ENCODE measurements at places on chromosomes 13 and 19.

- DNase-seq, result no peak
These were observed 890.1 kb upstream of the PCDH20 start for GRCh38 chr13:62305756-62306155.

GRCh38 chr19:44529536-44529935 is at the start of gene CEACAM20:
Gene CEACAM20, minus strand, starts transcription at chr19:44529675. Its CDS starts 166 bp downstream, at chr19:44529509.
- DNase-seq, result no peak

DNA sequence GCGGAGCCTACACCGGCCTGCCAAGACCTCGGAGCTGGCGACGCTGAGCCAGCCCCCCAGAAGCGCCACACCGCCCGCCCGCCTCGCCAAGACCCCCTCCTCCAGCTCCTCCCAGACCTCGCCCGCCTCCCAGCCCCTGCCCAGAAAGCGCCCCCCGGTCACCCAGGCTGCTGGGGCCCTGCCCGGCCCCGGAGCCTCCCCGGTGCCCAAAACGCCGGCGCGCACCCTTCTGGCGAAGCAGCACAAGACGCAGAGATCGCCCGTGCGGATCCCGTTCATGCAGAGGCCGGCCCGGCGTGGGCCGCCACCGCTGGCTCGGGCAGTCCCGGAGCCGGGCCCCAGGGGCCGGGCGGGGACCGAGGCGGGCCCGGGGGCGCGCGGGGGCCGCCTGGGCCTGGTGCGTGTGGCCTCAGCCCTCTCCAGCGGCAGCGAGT is 10.2 kb downstream of the C19orf25 start:
- DNase-seq, result no peak

DNA sequence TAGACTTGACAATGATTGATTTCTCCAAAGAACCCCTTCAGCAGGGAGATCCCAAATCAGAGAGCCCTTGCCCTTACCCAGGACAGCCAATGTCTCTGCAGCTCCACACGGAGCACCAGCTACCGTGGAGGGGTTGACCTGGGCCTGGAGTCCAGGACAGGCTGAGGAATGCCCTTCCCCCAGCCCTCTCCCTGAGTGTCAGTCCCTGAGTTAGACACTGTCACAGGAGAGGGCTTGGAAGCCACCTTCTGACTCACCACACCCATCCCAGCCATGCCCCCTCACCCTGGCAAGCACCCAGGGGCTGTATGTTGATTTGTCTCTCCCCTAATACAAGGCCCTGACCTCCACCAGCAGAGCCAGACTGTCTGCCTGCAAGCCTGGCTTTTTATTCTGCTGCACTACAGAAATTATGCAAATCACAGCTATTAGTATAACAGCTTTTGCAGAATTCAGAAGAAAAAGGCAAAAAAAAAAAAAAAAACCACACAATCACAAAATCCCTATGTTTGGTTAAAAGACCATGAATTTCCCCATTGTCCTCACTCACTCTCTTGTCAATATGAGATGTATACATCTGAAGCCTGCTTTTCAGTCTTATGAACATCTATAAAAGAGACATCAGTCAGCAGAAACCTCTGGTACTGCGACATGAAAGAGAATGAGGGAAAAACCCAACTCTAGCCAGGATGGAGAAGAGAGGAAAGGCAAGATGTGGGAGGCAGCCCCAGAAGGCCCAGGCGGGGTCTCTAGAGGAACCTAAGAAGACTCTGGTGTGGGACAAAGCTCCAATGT is 240.7 kb downstream of the UQCRFS1 start:
- no peak for DNase-seq

DNA sequence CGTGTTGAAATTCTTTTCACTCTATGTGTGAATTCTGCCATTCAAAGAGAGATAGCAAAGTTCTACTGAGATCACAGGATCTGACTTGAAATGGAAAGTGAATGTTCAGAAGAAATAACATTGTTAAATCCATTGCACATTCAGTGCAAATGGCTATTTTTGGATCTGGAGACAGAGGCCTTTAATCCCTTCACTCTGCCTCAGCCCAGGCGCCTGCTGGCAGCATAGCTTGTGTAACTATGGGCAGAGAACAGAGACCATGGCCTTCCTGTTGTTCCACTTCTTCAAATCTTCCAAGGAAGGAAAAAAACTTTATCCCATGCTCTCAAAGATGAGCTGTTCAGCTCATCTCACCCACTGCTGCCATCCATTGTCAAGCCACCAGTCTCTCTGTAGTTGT is 265.4 kb downstream of the LMO7 start:
- no peak for DNase-seq

GRCh38 chr13:80276371-80277289 is 64.3 kb downstream of the SPRY2 start:
- no peak for DNase-seq

GRCh38 chr13:35872369-35872768 is 258.8 kb downstream of the DCLK1 start:
- no peak for DNase-seq
